NCI-H1436 treated with DMSO at 0.1 percent for 48 hours (cell line): ENCODE measurements at places on chromosomes 12 and 14.

GRCh38 chr12:109983432-109984142 is 12.6 kb downstream of the GIT2 start:
- no peak for DNase-seq

DNA sequence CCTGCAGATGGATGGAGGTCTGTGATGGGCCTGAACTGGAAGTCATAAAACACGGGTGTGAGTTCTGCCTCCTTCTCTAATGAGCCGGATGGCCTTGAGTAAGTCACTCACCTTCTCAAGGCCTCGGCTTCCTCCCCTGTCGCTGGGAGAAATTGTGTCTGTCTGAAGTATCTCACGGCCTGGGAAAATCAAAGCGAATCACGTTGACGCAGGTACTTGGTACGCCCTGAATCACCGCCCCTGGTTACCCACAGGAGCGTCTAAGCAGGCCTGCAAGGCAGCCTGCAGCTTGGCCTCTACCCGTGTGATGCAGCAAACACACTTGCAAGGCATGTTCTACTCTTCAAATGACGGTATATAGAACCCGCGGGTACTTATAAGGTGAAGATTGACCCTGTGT is 28.1 kb upstream of the CD9 start:
- no peak for DNase-seq

DNA sequence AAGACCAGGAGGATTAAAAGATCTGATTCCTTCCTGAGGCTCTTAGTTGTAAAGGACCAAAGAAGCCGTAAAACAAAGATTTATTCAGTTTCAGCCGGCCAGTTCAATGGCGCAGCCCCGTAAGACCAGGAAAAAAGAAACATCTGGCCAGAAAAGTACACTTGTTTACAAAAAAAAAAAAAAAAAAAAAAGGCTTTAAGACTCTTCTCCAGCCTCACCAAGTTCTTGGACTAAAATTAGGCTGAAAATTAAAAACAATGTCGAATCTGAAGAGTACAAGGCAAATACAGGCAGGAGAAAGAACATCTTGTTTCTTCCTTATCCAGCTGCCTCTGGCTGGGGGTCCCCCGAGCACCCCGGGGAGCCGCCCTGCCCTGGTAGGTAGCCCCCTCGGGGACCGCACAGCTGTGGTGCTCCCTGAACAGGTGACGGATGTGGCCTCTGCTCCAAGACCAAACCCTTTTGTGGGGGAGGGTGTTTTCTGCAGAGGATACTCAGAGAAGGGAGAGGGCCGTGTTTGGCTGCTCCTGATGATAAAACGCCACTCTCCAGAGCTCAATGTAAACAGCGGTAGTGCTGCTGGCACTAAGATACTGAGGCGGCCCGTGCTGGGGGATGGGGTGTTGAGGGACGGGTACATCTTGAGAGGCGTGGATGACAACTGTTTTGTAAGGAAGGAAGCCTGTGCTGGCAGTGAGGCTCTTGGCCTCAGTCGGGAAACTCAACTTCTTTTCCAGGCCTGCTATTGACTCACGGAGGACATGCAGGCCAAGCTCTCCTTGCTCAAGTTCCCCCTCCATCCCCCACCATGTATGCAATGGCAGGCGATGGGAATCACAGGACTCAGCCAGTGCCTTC is 201.0 kb upstream of the DIO3 start:
- DNase-seq: no peak

- DNase-seq: no peak
Measured at GRCh38 chr12:32516230-32516629, 116.9 kb downstream of the FGD4 start.
